Right atrium auricular region (tissue), 2 donors: ENCODE measurements at places on chromosomes 7 and 10.

- peak; percentile 59 for DNase-seq
Measured at GRCh38 chr10:125158601-125159485, 1.5 kb downstream of the CTBP2 start.

GRCh38 chr7:63027075-63027474 is 971.6 kb upstream of the ZNF722 start:
- no peak for DNase-seq

DNA sequence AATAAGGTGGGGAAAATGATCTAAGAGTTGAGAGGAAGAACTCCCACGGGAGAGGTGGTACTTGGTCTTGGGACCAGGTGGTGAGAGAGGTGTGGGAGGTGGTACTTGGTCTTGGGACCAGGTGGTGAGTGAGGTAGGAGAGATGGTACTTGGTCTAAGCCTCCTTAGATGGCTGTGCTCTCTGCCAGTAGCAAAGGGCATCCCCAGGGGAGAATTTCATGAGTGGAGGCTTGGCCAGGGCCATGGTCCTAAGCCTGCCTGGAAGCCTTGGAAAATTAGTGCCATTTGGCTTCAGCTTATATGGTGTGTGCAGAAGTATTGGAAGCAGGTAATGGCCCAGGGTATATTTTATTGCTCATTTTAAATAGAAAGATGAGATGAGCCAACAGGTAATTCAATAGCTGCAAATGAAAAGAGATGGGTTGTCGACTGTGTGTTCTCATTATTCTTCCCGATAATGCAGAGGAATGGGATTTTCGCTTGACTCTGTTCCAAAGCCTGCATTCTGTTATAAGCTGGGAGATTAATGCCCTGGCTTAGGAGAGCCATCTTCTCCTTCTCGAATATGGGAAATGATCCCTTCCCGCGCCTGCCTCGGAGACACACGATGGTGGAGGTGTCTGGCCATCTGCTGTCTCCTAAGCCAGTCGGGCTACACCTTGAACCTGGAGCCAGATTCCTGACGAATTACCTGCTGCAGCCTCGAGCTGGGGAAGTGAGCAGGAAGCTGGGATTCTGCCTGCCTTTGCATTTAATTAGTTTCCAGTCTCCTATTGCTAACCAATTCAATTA is 287.8 kb downstream of the GALNT17 start:
- no peak for DNase-seq

DNA sequence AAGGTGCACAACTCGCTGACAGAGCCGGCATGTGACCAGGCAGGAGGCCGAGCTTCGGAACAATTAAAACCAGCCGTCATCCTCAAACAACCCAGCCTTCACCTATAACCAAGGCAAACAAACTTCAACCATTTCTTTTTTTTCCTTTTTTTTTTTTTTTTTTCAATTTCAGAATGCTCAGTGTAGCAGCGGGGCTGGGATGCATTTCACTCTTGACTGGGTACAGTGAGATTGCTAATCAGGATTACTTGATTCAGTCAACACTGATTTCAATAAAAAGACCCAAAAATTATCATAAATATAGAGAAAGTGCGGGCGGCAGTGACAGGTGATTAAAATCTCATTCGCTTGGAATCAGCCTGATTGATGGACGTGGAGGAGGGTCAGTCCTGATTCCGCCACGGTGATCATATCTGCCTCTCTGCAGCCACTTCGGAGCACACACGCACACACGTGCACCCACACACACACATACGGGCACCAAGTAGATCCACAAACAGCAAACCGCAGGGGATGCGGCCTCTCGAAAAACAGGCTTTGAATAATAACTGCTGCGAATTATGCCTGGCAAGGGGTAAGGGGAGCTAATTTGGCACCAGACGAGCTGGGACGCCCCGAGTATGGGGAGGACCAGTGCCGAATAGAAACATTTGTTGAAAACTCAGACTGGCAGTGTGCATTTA is 31.2 kb downstream of the EBF3 start:
- no peak for DNase-seq

GRCh38 chr10:62188021-62188616 is 80.5 kb downstream of the RTKN2 start:
- DNase-seq: no peak

- DNase-seq: no peak
Measured at GRCh38 chr10:33045421-33045820, 87.4 kb upstream of the ITGB1 start.

GRCh38 chr10:3723766-3724165 is 61.2 kb downstream of the KLF6 start:
- no peak for DNase-seq

DNA sequence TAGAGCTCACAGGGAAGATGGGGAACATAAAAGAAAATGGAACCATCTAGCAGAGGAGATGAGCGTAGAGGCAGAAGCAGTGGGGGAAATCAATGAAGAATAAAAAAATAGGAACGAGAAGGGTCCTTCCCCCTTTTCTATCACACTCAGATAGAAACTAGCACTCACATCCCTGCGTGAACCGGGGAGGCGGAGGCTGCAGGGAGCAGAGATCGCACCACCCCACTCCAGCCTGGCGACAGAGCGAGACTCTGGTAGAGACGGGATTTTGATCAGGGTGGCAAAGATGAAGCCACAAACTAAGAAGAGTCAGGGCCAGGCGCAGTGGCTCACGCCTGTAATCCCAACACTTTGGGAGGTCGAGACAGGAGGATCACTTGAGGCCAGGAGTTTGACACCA is 64.7 kb upstream of the ECHDC3 start:
- no peak for DNase-seq

DNA sequence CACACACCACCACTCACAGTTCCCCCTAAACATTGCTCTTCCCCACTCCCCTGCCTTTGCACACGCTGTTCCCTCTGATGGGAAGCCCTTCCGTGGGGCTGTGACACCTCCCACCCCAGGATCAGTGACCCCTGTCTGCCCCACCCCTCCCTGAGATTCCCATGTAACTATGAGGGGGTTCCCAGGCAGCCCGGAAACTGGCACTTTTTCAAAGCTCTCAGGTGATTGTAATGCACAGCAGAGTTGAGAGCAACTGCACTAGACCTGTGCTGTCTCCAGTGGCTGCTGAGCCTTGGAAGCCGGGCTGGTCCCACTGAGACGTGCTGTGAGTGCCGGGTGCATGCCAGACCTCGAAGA is 29.8 kb downstream of the GPRIN2 start:
- DNase-seq: no peak

DNA sequence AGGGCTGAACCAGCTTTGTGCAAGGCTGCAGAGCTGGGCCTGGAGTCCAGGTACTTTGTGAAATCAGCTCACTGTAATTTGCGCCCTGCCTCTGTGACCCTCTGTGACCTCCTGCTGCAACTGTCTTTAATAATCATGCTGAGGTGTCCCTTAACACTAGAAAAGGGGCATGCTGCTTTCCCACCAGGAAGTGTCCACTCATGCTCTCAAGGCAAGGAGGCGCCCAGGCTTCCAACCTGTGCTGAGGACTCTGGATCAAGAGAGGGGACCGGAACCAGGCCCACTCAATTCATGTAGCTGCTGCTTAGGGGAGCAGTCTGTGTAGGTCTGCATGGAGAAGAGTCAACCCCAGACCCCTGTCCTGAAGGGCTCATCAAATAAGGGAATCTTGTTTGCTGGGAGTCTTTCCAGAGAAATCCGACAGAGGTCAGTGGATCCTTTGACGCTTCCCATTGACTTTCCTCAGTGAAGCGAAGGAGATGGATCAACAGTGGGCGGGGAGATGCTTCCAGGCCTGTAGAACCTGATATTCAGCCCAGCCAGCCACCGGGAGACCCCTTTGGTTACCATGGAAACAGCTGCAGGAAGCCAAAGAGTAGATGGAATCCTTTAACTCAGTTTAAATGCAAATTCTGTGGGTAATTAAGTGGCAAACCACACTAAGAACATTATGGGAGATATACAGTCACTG is 945.9 kb downstream of the GRID1 start:
- DNase-seq: no peak

GRCh38 chr7:49037346-49038210 is 113.2 kb downstream of the CDC14C start:
- DNase-seq: no peak

DNA sequence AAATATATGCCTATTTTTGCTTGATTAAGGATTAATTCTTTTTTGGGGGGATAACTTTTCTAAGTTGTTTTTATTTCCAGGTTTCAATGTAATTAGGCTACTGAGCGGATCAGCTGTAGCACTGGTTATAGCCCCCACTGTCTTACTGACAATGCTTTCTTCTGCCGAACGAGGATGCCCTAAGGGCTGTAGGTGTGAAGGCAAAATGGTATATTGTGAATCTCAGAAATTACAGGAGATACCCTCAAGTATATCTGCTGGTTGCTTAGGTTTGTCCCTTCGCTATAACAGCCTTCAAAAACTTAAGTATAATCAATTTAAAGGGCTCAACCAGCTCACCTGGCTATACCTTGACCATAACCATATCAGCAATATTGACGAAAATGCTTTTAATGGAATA is 1.0 kb downstream of the LRRTM3 start:
- DNase-seq: no peak

DNA sequence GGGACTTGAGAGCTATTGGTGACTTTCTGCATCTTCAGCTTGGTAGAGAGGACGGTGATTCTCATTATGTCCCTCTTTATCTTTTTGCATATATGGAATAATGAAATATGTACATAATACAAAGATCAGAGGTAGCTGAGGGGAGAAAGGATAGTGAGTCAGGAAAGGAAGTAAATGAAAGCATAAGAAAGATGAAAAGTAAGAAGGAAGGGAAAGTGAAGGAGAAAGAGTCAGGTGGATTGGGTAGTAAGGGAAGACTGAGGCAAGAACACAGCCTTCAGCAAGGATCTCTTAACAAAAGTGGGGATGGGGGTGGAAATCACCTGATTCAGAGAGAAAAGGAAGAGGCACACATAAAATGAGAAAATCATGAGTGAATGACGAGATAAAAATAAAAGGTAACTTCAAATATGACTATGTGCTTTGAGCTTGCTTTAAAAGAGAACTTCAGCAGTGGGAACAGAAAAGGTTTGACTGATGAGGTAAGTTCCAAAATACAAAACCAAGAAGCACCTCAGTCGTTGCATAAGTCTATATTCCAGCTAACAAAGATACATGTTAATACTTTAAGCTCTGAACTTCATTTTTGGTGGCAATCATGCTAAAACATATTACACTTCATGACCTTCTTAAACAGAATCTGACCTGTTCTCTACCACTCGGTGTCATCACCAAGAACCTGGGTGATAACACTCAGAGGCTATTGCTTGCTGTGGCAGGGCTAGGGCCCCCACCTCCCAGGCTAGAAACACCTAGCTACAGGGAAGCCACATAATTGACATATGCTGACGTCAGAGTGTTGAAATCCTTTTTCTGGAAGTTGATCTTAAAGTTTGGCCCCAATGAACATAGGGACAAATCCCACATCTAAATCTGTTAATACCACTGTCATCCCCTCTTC is 32.9 kb downstream of the NRCAM start:
- no peak for DNase-seq

- DNase-seq: no peak
Measured at GRCh38 chr10:96339956-96340904, 18.6 kb downstream of the OPALIN start.

- no peak for DNase-seq
Measured at GRCh38 chr7:22579961-22580360, 80.0 kb upstream of the STEAP1B start.

- DNase-seq: no peak
Measured at GRCh38 chr10:93461109-93461806, 20.9 kb downstream of the MYOF start.

DNA sequence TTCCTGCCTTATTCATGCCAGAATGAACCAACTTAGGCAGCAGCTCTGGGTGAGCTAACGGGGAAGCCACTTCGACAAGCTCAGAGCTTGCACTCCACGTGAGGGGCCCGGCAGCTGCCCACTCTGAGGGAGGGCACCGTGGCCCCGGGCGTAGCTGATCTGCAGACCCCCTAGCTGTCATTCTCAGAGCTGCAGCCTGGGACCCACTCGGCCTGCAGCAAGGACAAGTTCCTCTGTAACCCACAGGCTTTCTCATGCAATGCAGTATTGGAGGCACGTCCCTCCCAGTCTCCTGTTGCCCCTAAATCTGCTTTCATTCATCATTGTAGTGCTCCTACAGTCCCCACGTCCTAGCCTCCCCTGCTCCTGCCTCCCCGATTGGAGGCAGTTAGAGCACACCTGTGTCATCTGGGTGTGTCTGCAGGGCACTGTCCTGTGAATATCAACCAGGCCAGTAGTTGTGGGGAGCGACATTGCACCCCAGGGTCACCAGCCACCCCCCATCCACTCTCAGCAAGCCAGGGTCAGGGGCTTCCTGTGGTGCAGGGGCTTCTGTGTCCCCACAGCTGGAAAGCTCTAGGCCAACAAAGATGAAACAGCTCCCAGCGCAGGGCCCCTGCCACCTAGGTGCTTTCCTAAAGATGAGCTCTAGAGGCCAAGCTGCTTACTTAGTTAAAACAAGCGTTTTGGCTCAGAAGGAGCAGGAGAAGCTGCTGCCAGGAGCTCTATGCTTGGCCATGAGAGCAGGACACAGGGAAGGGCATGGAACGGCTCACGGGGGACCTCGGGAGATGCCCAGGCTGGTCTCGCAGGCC is 333.6 kb downstream of the ADARB2 start:
- peak; percentile 38 for DNase-seq

DNA sequence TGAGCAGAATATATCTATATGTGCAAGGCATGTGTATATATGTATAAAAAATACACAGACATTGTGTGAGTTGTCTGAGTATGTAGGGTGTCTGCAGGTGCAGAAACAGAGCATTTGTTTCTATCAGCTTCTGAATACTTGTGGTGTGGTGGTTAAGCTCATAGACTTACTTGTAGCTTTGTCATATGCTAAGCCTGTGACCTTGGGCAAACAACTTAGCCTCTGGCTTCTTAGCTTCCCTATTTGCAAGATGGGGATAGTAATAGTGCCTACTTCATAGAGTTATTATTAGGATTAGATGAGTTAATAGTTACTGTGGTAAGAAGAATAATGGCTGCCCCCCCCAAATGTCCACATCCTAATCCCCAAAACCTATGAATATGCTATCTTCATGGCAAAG is 28.2 kb upstream of the PAX2 start:
- no peak for DNase-seq

DNA sequence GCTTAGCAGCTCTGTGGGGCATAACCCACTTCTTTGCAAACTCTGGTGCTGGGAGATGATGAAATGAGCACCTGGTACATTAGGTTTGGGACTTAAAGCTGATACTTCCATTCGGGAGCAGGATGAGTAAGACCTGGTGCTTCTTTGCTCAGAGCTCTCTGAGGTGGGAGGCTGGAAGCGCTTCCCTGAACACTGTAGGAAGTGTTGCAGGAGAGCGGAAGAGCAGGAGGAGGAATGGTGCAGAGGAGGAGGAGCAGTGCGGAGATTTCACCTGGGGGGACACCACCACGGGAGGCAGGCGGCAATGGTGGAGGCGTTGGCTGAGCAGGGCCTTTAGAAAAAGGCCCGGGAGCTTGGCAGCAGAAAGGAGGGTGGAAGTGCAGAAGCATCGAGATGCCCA is 142.5 kb downstream of the MGMT start:
- no peak for DNase-seq

GRCh38 chr7:107009846-107010203 is 34.7 kb upstream of the PRKAR2B start:
- DNase-seq: no peak

GRCh38 chr7:41199136-41199535 is 503.8 kb downstream of the INHBA start:
- no peak for DNase-seq

- no peak for DNase-seq
Measured at GRCh38 chr10:23693925-23694324, 255.1 kb downstream of the OTUD1 start.

GRCh38 chr10:10128387-10128786 is 889.3 kb upstream of the CELF2 start:
- no peak for DNase-seq

- peak; percentile 9 for DNase-seq
Measured at GRCh38 chr7:151308791-151309190, 32.8 kb upstream of the NUB1 start.

- no peak for DNase-seq
Measured at GRCh38 chr10:110613341-110613995, 30.7 kb upstream of the RBM20 start.
